NAMALWA (cell line): ENCODE measurements at places on chromosomes 11 and 22.

DNA sequence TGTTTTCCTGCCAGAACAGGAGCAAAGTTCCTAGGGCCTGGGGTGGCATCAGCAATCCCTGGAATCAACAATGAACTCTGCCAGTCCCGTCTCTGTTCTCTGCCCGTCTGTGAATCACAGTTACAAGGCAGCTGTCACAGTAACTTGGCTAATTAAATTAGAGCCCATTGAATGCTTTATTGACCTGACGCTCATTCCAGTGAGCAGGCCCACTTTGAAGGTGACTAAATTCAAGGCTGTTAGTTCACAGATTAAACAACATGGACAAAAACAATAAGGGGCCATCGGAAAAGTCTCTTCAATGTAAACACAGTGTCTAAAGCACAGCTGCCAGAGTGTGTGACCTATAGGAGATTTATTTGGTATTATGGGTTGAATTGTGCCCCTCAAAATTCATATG lies 17.7 kb upstream of the TMPRSS5 start:
- DNase-seq: no peak

- no peak for DNase-seq
Observed at GRCh38 chr11:70790671-70791300, 392.5 kb downstream of the CTTN start.

DNA sequence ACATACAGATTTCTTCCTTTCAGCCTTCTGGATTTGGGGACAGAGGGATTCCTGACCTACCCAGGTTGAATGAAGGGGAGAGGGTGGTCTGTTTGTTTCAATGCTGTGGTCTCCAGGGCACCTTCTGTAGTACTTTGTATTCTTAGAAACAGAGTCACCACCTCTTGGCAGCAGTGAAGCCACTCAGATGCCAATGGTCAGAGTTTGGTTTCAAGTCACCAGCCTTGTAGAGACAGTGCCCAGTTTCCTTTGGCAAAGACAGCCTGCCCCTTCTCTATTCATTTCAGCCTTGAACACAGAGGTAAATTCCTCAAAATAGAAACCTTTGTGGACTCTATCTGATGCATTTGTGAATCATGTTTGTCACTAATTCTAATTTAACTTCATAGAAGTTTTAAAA lies 111.7 kb upstream of the RASSF10 start:
- no peak for DNase-seq

DNA sequence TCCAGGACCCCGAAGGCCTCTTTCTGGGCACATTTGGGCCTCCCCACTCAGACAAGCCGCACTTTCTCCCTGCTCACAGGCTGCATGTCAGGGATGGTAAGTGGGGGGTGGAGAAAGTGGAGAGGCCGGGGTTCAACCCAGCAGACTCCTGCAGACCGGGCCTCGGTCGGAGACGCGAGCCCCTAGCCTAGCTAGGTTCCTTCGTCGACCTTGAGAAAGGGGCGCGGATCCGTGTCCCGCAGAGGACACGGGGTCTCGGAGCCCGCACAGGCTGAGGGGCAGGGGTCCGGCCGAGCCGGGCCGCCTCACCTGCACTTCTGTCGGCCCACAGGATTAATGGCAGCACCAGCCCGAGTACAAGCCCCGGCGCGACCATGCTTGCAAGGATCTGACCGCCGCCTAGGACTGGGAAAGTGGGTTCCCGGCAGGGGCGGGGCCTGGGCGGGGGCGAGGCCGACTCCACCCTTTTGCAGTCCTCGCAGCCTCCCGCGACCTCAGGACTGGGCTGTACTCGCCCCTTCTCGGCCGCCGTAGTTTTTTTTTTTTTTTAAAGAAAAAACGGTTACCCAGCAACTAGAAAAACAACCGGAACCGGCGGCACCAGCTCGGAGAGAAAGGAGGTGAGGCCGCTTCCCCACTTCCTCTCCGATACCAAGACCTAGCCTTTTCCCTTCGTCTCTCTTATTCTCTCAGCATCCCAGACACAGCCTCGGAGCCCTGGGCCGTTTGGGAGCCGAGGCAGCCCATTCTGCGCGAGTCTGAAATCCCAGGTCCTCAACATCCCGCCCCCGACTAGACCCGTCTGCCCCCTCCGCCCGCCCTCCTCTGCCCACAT lies at the start of the genes SIAE and SPA17:
Gene SIAE, minus strand, starts transcription at position 407 of the 835 bp plus-strand sequence. Its CDS starts 31 bp downstream, at position 376.
Gene SPA17, plus strand, starts transcription at position 572 of the 835 bp plus-strand sequence. CDS start 1,361 bp downstream, outside the sequence.
- DNase-seq: peak; percentile 91

- DNase-seq: peak; percentile 52
Observed at GRCh38 chr22:21624120-21624879, 5.5 kb downstream of the YDJC start.

DNA sequence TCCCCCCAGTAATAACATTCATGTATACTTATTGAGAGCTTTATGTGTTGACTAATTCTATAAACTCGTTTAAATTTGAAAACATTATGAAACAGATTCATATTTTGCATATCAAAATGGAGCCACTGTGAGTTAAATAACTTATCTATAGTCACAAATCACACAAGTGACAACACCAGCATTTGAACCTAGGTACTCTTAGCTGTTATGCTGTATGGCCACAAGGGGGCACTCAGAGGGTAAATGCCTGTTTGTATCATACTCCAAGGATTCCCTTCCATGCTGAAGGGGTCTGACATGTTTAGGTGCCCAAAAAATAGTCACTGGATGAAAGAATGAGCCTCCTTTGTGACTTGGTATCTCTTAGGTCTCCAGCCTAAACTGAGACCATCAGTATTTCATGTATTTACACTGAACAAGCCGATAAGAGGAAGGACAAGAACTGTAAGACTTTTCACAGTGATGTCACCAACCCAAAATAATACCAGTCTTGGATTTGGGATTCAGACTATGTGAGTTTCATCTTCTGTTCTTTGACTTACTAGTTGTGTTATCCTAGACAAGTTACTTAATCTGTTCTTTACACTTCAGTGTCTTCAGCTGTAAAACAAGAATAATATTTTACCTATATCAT lies 12.2 kb upstream of the OR52D1 start:
- peak; percentile 60 for DNase-seq

- no peak for DNase-seq
Observed at GRCh38 chr11:123216249-123216648, 21.2 kb upstream of the CLMP start.

GRCh38 chr22:43008509-43008908 lies 6.4 kb downstream of the PACSIN2 start:
- DNase-seq: no peak

GRCh38 chr11:129969920-129970319 lies 32.7 kb downstream of the PRDM10 start:
- DNase-seq: no peak
